ENCODE measurements at places on chromosomes 16 and 17.

DNA sequence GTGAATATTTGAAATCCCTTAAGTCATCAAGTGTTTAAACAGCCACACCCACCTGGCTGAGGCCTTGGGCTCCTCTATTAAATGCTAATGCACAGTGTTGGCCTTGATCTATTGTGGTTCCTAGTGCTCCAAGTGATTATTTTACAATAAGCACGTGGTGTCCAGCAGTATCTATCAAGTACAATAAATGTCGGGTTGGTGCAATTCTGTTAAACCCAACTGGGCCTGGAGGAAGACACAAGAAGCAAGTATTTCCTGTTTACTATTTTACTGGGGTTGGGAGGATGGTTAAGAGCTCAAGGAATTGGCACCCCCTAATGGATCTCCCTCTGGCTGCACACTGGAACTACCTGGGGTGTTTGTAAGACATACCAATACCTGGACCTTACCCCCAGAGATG is 72.1 kb upstream of the HNF1B start:
- no peak for DNase-seq

- no peak for DNase-seq
Observed at GRCh38 chr16:81908466-81909262, 102.6 kb downstream of the SDR42E1 start.

- DNase-seq = peak; percentile 90
Observed at GRCh38 chr17:50931144-50931908, 65.2 kb upstream of the TOB1 start.

GRCh38 chr17:50687200-50688066 is 20.3 kb downstream of the ANKRD40 start:
- DNase-seq = peak; percentile 17

- DNase-seq = peak; percentile 66
Observed at GRCh38 chr16:54193665-54194333, 92.8 kb downstream of the IRX3 start.

DNA sequence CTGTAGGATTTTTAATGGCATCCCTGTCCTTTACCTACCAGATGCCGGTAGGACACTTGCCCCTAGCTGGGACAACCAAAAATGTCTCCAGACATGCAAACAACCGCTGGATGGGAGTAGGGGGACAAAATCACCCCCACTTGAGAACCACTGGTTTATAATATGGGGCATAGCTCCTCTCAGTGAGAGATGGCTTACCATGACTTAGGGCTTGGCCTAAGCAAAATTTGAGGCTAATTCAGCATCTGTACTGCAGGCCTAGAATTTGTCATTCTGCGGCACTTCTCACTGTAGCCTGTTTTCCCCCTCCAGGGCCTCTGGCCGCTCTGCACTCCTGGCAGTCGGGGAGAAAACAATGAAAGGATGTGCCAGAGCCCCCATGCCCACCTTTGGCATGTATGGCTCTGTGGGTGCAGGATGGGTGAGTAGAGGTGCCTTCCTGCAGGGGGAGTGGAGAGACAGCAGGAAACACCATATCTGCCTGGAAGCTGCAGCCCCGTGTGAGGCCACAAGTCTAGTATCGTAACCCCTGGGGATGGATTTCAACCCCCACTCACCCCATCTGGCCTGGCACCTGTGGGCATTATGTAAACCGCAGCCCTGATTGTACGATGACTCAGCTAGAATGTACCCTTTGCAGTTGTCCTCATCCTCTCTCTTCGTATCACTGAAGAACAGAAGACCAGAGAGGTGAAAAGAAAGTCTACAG is 268.1 kb downstream of the SOX9 start:
- DNase-seq = peak; percentile 13

DNA sequence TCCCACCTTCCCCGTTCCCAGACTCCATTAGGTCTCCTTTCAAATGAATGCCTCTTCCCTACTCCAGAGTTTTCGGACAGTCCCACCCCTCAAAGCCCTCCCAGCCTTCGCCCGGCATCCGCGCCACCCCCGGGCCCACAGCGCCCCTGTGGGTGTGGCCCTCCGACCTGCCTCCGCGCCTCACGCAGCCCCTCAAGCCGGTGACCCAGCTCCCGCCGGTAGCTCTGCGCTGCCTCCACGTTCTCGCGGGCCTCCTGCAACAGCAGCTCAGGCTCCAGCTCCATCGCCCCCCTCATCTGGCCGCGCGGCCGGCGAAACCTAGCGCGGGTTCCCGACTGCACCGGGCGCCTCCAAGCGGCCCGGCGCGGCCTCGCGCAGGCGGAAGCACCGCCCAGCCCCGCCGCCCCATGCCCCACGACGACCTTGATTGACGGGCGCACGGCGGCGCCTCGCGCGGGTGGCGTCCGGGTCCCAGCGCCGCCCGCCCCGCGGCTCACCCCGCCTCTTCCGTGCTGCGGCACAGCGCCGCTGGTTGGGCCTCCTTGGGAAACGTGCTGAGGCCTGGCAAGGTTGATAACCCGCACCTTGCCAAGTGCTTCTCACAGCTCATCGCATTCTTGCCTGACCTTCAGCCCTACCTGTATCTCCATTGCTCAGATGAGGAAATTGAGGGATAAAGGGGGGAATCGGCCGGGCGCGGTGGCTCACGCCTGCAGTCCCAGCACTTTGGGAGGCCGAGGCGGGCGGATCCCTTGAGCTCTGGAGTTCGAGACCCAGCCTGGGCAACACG is at the start of gene CRLF3:
TSS of gene CRLF3 (minus strand) at position 337 of the 790 bp plus-strand sequence. CDS start at position 296, 41 bp downstream.
- peak; percentile 87 for DNase-seq

DNA sequence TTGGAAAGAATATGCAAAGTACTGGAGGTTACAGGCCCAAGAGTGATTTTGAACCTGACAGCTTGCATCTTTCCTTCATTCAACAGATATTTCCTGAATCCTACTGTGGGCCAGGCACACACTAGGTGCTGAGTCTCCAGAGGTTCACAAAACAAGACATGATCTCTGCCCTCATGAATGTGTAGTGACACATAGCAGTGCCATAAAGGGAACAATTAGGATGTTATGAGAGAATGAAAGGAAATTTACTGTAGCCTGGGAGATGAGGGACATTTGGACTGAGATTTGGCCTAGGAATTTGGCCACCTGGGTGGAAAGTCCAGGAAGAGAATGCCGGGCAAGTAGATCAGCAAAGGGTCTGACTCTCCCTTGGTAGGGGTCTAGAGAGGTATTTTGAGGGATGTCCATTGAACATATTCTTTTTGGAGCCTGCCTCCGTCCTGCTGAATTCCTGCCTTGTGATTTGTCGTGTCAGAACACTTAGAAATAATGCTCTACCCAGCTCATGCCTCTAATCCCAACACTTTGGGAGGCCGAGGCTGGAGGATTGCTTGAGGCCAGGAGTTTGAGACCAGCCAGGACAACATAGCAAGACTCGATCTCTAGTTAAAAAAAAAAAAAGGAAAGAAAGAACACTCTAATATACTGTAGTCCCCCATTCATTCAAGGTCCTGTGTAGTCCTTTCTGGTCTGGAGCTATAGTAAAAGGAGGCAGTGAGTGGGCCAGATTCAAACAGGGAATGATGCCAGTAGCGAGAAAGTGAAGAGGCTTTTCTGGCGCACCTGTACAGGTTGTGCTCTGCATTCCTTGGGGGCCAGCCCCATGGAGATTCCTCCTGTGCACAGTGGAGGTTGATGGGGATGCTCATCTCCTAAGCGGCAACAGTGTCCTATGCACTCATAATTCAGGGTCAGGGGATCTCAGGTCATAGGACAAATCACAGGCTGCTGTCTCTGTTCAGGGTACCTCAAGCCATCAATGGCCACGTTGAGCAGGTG is 90.6 kb upstream of the CLEC18A start:
- DNase-seq = no peak

GRCh38 chr17:8820311-8821010 is 21.3 kb upstream of the MFSD6L start:
- DNase-seq = no peak

- no peak for DNase-seq
Observed at GRCh38 chr17:45904866-45905265, 10.5 kb downstream of the MAPT start.

GRCh38 chr17:705863-706262 is 8.8 kb downstream of the VPS53 start:
- DNase-seq = no peak

DNA sequence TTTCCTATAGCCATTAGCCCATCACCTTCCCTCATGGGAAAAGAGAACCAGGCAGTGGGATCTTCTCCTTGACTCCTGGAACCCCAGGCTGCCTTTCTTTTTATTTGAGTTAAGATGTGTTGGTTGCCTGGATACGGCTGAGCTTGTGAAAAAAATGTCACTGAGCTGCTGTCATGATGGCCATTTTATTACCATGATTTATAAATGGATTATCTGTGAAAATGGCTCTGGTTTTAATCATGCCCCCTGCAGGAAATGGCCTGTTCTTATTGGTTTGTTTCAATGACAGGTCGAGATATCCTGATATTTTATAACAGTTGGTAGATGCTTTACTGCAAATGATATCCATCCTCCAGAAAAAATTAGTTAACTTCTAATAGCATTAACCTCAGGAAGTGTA is 640.4 kb downstream of the CDH11 start:
- DNase-seq = no peak

- DNase-seq = peak; percentile 73
Observed at GRCh38 chr16:2983706-2984136, 3.5 kb upstream of the PKMYT1 start.

DNA sequence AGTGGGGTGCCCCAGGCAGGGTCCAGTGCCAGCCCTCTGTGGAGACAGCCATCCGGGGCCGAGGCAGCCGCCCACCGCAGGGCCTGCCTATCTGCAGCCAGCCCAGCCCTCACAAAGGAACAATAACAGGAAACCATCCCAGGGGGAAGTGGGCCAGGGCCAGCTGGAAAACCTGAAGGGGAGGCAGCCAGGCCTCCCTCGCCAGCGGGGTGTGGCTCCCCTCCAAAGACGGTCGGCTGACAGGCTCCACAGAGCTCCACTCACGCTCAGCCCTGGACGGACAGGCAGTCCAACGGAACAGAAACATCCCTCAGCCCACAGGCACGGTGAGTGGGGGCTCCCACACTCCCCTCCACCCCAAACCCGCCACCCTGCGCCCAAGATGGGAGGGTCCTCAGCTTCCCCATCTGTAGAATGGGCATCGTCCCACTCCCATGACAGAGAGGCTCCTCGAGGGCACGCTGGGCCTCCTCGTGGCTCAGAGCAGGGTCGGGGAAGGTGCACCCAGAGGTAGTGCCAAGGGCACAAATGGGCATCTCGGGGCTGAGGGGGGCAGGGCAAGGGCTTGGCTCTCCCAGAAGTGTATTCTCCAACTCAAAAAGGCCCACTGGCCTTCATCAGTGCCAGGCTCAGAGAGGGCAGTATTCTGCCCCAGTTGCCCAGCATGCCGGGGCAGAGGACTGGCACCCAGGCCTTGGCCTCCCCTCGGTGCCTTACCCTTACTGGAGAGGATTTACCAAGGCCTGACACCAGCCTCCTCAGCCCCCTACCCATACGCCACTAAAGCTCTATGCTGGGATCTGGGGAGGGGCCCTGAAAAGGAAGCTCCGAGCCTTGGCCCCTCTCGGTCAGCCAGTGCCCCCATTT is at the start of gene CDH5:
TSS of gene CDH5 (plus strand) at position 259 of the 867 bp plus-strand sequence. CDS start 12,647 bp downstream, outside the sequence.
- no peak for DNase-seq

- DNase-seq = no peak
Observed at GRCh38 chr16:27739606-27740357, 189.8 kb downstream of the KATNIP start.

DNA sequence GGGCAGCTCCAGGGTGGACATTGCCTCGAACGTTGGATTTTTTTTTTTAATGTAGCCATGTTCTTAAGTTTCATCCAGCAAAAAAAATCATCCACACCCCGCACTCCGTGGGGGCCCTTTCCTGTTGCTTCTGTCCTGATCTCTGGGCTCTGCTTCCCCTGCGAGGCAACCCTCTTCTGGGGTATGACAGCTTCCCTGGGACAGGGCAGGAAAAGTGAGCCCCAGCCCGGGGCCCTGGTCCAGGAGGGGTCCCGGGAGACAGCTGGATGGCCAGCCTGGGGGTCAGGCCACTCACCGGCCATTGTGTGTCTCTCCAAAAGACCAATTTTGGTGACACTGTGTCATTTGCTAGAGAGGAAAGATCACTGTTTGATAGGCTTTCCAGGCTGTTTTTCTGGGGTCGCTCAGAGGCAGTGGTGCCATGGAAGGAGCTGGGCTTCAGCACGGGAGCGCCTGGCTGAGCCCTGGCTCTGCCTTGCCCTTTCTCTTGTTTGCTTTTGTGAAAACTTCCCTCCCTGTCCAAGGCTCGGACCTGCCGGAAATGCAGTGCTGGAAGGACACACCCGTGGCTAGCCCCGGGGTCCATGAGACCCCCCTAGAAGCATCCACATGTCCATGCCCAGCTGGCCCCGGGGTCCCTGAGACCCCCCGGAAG is 41.0 kb upstream of the CHMP6 start:
- no peak for DNase-seq
